ENCODE measurements at places on chromosomes 5 and 9. TPM values are rescaled to one million over a fixed set of nuclear protein-coding genes. Genes with fewer than 3 reads are reported as not detected.

The HMCN2 gene
- 0.99 TPM for polyA plus RNA-seq

The LRRC70 gene
- polyA plus RNA-seq, result 4.9 TPM

The HOMER1 gene
- polyA plus RNA-seq, result 2.3 TPM

The ASPN gene
- 3.2 TPM for polyA plus RNA-seq

The PDLIM4 gene
- polyA plus RNA-seq, result 31.6 TPM

The MTAP gene
- polyA plus RNA-seq, result 11.2 TPM

The CCDC192 gene
- polyA plus RNA-seq, result not detected

DNA sequence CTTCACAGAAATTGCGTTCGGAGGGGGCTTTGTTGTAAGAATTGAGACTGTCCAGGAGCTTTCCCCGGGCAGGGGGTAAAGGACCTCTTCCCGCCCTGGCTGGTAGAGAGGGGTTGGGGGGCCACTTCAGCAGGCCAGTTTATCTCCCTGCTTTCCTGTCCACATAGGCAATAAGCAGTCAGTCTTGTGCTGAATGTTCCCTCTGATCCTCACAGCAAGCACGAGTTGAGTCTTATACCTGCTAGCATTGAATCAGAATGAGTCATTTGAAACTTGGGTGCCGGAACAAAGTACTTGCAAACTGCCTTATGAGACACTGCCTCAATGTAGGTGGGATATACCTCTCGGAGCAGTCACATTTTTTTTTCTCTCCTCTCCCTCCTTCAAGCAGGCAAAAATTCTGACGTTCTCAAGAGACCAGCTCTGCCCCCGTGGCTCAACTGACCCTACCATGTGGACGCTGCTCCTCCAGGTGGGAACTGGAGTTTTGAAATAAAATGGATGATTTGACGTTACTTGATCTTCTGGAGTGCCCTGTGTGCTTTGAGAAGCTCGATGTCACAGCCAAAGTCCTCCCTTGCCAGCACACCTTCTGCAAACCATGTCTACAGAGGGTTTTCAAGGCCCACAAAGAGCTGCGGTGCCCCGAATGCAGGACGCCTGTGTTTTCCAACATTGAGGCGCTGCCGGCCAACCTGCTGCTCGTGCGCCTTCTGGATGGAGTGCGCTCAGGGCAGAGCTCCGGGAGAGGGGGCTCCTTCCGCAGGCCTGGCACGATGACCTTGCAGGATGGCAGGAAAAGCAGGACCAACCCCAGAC lies 1.3 kb downstream of the SH3RF2 start:
- DNase-seq, result peak; percentile 32

GRCh38 chr5:75040973-75041372 lies 11.4 kb downstream of the GCNT4 start:
- no peak for DNase-seq

DNA sequence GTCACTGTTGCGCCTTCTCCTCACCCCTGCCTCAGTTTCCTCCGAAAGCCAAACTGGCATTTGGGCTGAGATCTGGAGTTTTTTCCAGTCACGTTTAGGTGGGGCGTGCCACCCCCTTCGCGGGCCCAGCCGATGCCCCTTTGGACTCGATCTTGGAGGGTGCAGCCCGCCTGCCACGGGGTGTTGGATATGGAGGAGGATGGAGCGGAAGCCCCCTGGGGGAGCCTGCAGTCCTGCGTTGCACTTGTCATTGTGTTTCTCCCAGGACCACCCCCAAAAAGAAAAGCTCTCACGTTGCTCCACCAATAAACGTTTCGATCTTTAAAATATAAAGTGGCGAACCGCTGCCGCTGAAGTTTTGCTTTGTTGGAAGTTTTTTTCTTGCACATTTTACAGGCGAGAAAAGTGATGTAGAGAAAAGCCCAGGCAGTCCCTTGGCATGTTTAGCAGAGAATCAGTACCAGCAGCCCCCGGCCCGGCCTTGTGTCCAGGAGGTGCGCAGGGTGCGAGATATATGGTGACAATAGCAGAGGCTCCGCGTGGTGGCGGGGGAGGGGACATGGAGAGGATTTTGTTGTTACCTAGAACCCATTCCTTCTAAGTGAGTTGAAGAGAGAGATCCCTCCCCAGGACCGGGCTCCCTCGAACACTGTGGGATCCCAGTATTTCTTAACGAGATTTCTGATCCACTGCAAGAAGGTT lies 681 bp downstream of the F2R start:
- peak; percentile 57 for DNase-seq

DNA sequence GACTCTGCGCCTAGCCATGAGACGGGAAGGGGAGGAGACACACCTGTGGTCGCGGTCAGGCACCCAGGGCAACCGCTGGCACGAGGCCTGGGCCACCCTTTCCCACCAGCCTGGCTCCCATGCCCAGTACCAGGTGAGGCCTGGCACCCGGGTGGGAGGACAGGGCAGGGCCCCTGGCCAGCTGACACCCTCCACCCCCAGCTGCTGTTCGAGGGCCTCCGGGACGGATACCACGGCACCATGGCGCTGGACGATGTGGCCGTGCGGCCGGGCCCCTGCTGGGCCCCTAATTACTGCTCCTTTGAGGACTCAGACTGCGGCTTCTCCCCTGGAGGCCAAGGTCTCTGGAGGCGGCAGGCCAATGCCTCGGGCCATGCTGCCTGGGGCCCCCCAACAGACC lies 5.0 kb downstream of the MAMDC4 start:
- no peak for DNase-seq

- DNase-seq, result peak; percentile 22
Observed at GRCh38 chr5:99019812-99020697, 91.2 kb upstream of the CHD1 start.

DNA sequence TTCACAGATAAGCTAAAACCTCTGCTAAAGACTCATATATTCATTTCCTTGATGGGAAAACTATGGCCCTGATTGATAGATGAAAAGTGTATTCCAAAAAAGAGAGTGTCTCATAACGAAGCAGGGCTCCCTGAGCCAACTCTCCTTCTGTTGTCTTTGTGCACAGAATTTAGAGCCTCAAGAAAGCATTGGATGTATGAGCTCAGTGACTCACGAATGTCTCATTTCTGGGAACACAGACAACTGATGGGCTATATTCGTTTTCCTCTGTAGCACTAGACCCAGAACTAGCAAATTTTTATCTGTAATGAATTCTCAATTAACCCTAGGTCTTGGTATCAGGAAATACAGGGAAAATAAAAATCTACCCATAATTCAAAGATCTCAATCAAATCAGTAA lies 88.4 kb downstream of the LMNB1 start:
- no peak for DNase-seq

DNA sequence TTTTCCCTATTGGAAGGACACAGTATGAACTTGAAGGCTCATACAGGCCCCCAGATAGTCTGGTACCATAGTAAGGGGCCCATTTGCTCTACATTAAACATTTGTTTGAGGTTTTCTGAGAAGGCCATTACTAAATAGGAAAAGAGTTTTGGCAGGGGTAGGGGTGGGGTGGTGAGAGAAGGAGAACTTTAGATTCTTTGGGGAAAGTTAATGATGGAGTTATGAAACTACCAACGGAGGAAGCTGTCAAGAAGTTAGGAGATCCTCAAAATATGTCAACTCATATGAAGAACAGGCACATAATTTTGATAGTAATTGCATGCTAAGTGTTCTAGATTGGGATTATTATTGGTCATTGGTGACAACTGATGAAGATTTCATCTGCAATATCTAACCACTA lies 114.7 kb downstream of the TAF11L14 start:
- no peak for DNase-seq

- no peak for DNase-seq
Observed at GRCh38 chr9:120403543-120403856, 176.5 kb downstream of the CDK5RAP2 start.

DNA sequence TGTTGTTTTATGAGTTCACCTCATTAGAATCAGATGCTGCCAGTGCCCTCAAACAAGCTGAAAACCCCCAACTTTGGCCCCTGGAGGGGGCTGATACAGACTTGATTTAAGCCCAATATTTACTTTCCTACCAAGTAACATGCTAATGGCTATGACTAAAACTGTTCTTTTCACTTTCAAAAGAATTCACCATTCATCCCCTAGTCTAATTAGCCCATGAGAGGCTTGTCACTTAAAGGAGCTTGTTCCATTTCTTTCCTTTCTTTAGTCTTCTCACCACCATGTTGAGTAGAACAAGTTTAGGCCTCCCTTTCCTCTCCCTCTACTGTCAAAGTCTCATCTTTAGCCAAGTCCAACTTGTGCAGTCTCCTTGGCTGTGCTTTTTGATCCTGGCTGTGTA lies 50.4 kb downstream of the EPB41L4B start:
- no peak for DNase-seq

- DNase-seq, result peak; percentile 53
Observed at GRCh38 chr5:176133289-176133870, 104.8 kb upstream of the SIMC1 start.

- DNase-seq, result peak; percentile 88
Observed at GRCh38 chr9:34457266-34458012, 931 bp downstream of the FAM219A start.

GRCh38 chr9:21455320-21455719 lies 15.1 kb downstream of the IFNA1 start:
- no peak for DNase-seq

- peak; percentile 21 for DNase-seq
Observed at GRCh38 chr9:83281306-83282255, 218.6 kb upstream of the RASEF start.

DNA sequence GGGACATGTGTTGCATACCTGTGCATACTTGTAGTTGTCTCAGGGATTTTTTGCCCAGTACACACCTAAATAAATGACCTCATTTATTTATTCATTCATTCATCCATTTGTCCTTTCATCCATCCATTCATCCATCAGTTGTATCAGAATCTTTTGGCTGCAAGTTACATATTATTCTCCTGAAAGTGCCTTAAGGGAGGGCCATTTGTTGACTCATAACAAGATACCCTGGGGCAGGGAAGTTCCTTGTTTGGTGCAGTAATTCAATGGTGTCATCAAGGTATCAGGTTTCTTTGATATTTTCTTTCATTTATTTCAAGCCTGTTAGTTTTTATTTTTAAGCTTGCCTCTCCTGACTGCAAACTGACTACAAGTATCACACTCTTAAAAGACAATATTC lies 597.9 kb upstream of the TLE4 start:
- no peak for DNase-seq

DNA sequence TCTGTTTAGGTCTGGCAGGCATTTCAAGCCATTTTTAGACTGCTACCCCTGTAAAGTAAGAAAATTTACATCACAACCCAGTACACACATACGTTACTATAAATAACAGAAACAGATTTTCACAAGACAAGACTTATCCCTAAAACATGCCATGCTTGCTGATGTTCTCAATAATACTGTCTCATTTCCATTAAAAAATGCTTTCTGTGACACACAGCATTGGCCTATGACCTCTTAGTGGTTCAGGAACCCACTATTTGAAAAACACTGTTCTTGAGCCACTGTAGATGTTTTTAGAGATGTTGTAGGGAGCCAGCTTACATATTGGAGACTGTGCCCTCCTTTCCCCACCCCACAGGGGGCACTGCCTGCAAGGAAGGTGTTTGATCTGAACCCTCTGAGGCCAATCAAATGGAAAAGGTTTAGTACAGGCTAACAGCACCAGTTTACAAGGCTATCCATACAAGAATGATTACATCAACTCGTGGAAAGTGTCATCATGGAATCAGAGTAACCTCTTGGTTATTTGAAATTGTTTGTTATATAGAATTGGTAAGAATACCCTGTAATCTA lies 30.8 kb downstream of the ZSWIM6 start:
- DNase-seq, result no peak

Measured in kidney (tissue), 22 donors.